ENCODE measurements at places on chromosomes 1 and 21. TPM values are rescaled to one million over a fixed set of nuclear protein-coding genes. Genes with fewer than 3 reads are reported as not detected.

Gene C8B
- not detected for total RNA-seq

Gene FCRL6
- total RNA-seq = not detected

- no peak for DNase-seq
Measured at GRCh38 chr1:53949023-53949990, 3.2 kb downstream of the LRRC42 start.

- DNase-seq = no peak
Measured at GRCh38 chr1:1260843-1261560, 12.7 kb downstream of the UBE2J2 start.

- no peak for DNase-seq
Measured at GRCh38 chr1:158020886-158021620, 27.6 kb downstream of the KIRREL1 start.

- no peak for DNase-seq
Measured at GRCh38 chr1:203675596-203676347, 49.1 kb downstream of the ATP2B4 start.

DNA sequence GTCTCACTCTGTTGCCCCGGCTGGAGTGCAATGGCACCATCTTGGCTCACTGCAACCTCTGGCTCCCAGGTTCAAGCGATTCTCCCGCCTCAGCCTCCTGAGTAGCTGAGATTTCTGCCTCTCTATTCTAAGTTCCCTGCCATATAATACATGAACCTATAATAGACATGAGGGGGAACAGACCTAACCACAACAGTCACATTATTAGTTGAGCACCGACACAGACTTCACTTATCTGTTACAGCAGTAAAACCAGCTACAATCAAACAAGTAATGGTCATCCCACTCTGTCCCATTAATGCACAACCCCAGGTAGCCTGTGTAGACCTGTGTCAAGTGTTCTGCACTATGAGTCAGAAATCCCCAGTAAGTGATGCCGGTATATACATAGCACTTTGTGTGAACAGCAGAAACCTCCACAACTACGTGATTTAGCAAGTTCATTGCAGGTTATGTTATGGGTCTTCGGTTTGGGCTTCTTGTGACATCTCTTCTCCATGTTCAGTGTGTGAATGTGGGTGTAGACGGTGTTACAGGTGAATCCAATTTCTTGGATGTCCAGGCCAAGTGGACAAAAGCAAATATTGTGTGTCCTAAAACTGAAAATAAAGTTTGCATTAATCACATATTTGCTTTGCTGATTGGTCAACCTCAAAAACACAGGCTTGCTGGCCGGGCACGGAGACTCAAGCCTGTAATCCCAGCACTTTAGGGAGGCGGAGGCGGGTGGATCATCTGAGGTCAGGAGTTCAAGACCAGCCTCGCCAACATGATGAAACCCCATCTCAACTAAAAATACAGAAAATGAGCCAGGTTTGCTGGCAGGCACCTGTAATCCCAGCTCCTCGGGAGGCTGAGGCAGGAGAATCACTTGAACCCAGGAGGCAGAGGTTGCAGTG is 3.6 kb downstream of the MMACHC start:
- no peak for DNase-seq
